ENCODE measurements at places on chromosomes 3 and 15.

- DNase-seq = no peak
Observed at GRCh38 chr3:53673722-53674350, 172.4 kb downstream of the CHDH start.

DNA sequence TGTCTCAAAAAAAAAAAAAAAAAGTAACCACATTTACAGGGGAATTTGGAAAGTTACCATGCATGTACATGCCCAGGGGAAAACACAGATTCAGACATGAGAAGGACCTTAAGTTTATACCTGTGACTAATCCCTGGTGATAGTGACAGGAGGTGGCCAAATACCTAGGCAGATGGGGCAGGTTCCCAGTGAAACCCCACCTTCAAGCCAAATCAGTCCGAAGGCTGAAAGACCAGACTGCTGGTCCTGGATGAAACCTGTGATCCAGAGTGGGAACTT is 15.8 kb downstream of the SPCS1 start:
- DNase-seq = no peak

GRCh38 chr3:96106701-96107100 is 707.7 kb upstream of the EPHA6 start:
- DNase-seq = no peak

DNA sequence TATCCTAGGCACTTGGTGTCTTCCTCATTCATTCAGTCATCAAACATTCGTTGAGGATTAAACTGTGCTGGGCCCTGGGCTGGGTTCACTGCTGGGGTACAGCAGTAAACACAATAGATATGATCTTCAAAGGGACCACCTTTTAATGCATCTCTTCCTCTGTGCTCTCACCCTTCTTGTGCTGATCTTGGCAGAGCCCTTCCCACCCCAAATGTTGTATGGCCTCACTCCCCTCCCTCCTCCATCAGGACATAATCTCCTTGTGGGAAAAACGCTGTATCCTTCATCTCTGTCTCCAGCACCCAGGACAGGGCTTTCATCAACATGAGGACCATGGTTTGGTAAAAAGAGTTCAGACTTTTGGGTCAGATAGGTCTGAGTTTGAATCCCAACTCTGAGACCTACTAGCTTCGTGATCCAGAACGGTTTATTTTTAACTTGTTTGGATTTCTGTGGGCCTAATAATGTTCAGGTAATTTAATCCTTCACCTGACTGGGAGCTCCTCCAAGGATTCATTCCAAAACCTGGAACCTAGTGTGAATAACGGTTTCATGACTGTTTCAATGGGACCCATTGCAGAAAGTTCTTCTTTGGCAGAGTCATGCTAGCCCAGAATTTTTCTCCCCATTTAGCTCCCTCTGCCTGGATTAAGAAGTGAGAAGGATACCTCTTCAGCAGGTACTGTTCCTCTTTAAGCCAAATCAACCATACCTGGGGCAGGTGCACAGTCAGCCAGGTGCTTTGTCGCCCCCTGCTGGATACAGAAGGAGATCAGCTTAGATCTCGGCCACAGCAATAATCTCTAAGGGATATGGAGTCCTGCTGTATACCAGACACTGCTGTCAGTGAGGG is 5.2 kb upstream of the WNT7A start:
- DNase-seq = peak; percentile 27

GRCh38 chr3:35383216-35383615 is 256.1 kb upstream of the ARPP21 start:
- no peak for DNase-seq

GRCh38 chr3:111864821-111865656 is 6.0 kb downstream of the PHLDB2 start:
- peak; percentile 91 for DNase-seq

DNA sequence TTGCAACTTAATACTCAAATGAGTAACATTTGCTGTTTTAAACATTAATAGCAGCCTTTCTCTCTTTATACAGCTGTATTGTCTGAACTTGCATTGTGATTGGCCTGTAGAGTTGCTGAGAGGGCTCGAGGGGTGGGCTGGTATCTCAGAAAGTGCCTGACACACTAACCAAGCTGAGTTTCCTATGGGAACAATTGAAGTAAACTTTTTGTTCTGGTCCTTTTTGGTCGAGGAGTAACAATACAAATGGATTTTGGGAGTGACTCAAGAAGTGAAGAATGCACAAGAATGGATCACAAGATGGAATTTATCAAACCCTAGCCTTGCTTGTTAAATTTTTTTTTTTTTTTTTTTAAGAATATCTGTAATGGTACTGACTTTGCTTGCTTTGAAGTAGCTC is 40.3 kb downstream of the CTNNB1 start:
- DNase-seq = no peak

GRCh38 chr3:18307529-18307928 is 117.6 kb downstream of the SATB1 start:
- DNase-seq = no peak

GRCh38 chr3:163914567-163914966 is 1163.7 kb downstream of the SI start:
- no peak for DNase-seq

Measured in EL (cell line).